ENCODE measurements at places on chromosomes 5 and 9.

GRCh38 chr5:7873216-7873615 lies 4.3 kb downstream of the MTRR start:
- no peak for DNase-seq

- no peak for DNase-seq
Observed at GRCh38 chr9:130188860-130189481, 16.8 kb downstream of the NCS1 start.

DNA sequence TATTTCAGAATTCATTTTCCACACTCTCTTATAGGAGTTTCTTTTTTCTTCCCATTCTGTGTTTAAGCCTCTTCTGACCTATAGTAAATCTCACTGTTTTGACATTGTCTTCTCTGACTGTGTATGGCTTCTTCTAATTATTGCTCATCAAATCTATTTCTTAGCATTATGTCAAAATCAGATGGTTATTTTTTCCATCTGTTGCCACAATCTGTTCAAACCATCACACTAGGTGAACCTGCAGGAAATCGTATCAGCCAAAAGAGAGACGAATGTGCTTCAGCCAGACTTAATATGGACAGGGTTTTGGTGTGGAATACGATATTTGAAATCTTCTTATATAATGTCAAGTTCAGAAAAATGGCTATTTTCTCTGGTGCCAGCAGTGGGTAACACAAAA lies 15.9 kb upstream of the SEMA4D start:
- DNase-seq = no peak

DNA sequence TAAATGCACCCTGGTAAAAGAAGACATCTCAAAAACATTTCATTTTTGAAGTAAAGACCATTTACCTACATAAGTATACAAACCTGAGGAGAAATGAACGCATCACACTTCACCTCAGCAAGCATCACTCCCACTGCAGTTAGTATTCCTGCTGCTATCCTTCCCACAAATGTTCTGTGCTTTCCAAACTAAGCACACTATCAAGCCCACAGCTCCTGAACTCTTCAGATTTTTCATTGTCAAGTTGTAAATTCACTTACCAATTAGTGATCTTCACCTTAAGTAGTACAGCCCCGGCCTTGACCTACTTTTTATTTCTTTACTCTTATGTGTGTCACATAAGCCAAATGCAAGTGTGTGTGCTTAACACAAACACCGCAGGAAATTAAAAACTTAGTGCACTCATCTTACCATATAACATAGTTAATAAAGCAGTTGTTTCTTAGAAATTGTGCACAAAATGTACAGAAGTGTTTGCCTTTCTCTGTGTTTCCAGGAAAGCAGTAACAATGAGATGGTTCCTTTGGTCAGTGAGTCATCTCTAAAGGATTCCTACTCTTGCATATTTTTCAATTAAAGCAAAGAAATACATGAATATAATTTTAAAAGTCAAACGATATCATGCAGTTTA lies 169.4 kb downstream of the APBA1 start:
- DNase-seq = no peak

- DNase-seq = no peak
Observed at GRCh38 chr5:171776770-171777759, 8.6 kb upstream of the SMIM23 start.

DNA sequence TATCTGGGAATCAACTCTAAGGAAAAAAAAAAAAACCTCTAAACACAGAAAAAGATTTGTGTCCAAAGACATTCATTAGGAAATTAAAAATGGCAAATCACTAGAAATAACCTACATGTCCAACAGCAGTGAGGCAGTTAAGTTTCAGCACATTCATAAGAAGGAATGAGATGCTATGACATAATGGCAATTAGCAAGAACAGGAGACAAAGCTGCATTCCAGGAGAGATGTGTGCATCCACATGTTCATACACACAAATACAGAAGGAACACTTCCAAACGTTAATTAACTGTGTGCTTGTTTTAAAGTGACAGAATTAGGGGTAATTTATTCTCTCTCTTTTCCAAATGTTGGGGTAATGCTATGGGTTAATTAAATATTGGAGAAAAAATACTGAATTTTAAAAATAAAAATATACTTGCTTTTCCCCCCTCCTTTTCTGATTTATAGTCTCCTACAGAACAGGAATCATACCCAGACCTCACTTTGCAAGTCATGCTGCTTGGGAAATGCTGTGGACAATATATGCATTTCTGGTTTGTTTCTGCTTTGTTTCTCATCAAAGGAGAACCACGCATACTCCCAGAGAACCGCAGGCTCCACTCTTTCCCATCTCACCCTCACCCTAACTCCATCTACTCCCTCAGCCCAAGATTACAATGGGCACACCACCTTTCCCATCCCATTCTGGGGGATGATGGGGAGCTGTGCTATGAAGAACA lies 114.1 kb downstream of the CDK5RAP2 start:
- DNase-seq = no peak

- DNase-seq = no peak
Observed at GRCh38 chr9:18188971-18189370, 285.0 kb upstream of the ADAMTSL1 start.

GRCh38 chr9:118751077-118751847 lies 618.0 kb downstream of the BRINP1 start:
- DNase-seq = no peak

GRCh38 chr9:99016681-99017387 lies 73.1 kb downstream of the COL15A1 start:
- DNase-seq = no peak

DNA sequence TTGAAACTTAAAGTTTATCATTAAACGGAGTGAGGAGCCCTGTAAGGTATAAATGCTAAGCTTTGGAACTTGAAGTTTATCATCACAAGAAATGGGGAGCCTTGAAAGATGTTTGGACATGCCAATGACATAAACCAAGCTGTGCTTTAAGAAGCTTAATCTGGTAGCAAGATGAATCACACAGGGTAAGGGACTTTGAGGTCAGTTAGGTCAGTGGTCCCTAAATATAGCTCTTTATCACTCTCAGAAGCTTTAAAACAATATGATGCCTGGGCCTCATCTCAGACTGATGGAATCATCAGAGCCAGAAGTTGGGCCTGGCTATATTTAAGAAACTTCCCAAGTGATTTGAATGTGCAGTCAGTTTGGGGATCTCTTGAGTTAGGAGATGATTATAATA lies 85.7 kb downstream of the TNC start:
- DNase-seq = no peak

GRCh38 chr5:179805070-179805528 lies 1.6 kb downstream of the MGAT4B start:
- DNase-seq = no peak

DNA sequence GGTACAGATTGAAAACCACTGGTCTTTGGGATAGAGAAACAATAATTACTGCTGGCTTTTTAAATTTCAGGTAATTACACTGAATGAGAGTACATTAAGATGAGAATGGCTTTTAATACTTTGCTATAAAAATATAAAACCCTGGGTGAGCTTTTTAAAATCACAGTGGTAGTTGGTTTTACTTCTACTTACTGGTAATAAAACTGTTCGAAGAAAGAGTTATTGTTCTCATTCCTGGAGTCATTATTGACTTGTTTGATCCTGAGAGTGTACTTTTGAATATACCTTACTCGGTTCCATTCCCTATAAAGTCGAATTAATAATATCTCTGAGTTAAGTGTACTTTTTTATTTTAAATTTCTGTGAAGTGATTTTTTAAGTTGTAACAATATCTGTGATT lies 21.5 kb downstream of the MELK start:
- DNase-seq = no peak

DNA sequence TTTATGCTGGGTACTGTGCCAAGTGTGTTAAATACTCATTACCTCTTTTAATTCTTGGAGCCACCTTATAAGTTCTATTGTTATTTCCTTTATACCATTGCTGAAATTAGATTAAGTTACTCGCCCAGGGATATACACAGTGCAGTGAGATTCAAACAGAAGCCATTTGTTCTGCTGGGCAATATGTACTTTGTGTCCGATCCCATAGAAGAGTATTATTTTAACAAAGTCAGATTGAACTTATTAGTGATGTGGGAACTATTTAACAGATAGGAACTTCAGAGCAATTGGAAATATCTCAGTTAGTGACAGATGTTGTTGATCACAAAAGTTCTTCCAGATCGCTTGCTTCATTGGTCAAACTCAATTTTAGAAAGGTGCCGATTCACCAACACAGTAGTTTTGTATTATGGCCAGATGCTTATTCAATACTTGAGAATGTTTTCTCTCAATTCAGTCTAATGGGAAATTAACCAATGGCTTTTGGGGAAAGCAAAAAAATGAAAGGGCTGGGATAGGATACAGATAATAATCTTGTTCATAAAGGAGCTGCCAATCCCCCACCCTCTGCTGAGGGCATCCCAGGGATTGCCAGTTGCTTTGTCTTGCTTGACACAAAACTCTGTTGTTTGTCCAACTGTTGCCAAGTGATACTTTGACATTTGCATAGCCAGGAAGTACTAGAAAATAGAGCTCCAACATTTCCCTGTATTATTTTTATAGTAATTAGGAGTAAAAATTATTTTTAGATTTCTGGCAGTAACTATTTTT lies 94.8 kb upstream of the SEMA6A start:
- no peak for DNase-seq

GRCh38 chr9:72809586-72809985 lies 143.3 kb downstream of the ALDH1A1 start:
- no peak for DNase-seq

DNA sequence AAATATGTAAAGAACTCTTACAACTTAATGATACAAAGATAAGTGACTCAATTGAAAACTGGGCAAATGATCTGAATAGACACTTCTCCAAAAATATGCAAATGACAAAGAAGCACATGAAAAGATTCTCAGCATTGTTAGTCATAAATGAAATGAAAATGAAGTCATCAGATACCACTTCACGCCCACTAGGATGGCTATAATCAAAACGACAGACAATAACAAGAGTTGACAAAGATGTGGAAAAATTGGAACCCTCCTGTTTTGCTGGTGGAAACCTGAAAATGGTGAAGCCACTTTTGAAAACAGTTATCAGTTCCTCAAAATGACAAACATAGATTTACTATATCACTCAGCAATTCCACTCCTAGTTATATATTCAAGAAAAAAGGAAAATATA lies 7.9 kb upstream of the SYK start:
- no peak for DNase-seq
